ENCODE measurements at places on chromosomes 7 and 10.

- no peak for DNase-seq
Measured at GRCh38 chr10:34346516-34347100, 468.5 kb downstream of the PARD3 start.

DNA sequence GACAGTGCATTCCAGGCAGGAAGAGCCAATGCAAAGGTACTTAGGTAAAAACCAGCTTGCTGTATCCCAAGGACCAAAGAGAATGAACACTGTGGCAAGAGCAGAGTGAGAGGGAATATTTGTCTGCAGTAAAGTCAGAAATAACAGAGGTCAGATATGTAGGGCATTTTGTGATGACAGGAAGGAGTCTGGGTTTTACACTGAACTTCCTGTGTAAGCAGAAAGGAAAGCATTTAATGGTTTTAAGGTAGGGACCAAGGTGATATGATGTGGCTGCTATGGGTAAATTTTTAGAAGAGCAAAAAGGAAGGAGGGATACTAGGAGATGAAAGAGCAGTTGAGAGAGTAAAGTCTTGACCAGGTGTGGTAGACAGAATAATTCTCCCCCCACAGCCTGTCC, 10.1 kb downstream of the ABCB1 start:
- DNase-seq: no peak

- no peak for DNase-seq
Measured at GRCh38 chr10:33506391-33506790, 171.9 kb upstream of the NRP1 start.

DNA sequence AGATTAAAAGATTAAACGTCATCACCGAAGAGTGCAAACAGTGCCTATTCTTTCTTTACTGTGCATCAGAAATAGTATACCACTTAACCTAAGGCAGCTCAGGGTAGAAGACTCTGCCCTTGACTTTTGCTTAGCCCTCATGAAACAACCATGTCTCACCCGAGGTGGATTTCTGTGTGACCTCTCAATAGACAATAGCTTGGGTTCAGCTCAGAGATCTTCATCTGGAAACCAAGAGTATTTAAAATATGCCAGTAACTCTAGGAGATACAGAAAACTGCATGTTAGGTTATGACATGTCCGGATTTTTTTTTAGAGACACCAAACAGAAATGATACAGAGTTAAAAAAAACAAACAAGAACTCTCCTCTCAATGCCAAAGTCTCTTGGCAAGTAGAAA, 75.8 kb downstream of the JAZF1 start:
- no peak for DNase-seq

- DNase-seq: no peak
Measured at GRCh38 chr7:29277436-29278215, 83.1 kb downstream of the CHN2 start.

GRCh38 chr10:11425296-11425610, 186.2 kb downstream of the USP6NL start:
- DNase-seq: no peak

- DNase-seq: no peak
Measured at GRCh38 chr7:147771344-147771743, 819.2 kb upstream of the C7orf33 start.

- peak; percentile 11 for DNase-seq
Measured at GRCh38 chr10:22894714-22895113, 33.1 kb upstream of the ARMC3 start.

- DNase-seq: no peak
Measured at GRCh38 chr10:87618566-87619423, 40.9 kb upstream of the PAPSS2 start.

DNA sequence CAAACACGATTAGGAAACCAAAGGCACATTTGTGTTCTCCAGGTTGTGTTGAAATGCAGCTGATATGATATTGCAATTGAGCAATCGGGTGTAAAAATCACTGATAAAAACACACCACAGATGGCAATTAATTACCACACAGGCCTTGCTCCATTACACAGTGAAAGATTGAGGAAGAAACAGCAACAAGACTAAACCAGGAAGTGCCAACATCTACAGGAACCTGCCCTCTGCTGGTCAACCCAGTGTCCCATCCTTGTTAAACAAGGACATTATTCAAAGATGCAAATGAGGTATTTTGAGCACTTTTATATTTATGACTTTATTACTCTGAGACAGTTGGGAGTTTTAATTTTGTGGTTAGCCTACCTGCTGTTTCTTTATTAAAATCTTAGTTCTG, 765.6 kb upstream of the GHITM start:
- DNase-seq: peak; percentile 72

DNA sequence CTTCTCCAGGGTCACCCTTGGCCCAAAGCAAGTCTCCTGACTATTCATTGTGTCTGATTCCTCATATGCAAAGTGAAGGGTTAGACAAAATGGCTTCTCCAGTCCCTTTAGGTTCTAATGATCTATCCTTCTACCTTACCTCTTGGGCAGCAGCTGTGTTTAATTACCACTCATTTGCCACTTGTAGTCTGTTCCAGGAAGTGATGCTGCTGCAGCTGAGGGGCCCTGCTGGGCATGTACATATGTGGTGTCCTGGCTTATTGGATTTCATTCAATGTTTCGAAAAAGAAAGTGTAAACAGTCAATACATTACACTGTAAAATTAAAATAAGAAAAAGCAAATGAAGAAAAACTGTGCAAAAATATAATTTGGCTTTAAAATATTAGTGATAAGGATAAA, 36.6 kb downstream of the SCIN start:
- no peak for DNase-seq

GRCh38 chr7:158061884-158062656, 525.6 kb downstream of the PTPRN2 start:
- DNase-seq: no peak

GRCh38 chr7:3041986-3042675, 1.5 kb downstream of the CARD11 start:
- DNase-seq: no peak

GRCh38 chr10:128567551-128567950, 441.3 kb upstream of the MKI67 start:
- DNase-seq: no peak

GRCh38 chr7:106484562-106484961, 176.4 kb downstream of the CCDC71L start:
- DNase-seq: peak; percentile 21

- DNase-seq: no peak
Measured at GRCh38 chr10:89055159-89055558, 64.6 kb downstream of the FAS start.

GRCh38 chr7:128259131-128260061, 18.3 kb downstream of the LEP start:
- peak; percentile 53 for DNase-seq

GRCh38 chr7:83053965-83054364, 108.7 kb downstream of the PCLO start:
- DNase-seq: no peak

- peak; percentile 55 for DNase-seq
Measured at GRCh38 chr7:140275069-140275965, 98.5 kb upstream of the KDM7A start.

- no peak for DNase-seq
Measured at GRCh38 chr7:129923709-129924108, 29.1 kb downstream of the UBE2H start.

GRCh38 chr7:49791088-49791741, 17.8 kb downstream of the VWC2 start:
- DNase-seq: peak; percentile 52

DNA sequence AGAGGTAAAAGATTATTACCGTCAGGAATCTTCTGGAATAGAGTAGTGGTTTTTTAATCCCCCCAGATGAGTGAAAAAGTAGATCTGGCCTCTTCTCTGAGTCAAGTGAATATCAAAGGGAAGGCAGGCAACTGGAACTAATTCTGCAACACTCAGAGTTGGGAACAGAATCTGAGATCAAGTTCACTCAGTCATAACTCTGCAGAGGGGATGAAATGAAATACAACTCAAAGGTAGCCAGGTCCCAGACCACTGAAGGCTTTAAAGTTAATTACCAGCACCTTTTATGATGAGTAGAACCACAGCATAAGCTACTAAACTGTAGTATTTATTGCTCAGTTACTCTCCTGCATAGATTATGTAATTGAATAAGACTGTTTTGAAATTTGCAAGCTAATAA, 455.6 kb upstream of the AKR1E2 start:
- DNase-seq: no peak

GRCh38 chr7:33645104-33645503, 260.2 kb upstream of the BMPER start:
- DNase-seq: no peak

Measured in hematopoietic multipotent progenitor cell treated with erythropoietin and hydrocortisone succinate and interleukin-3 and kit ligand, for 6 days (in vitro differentiated cells).